ENCODE measurements at places on chromosomes 7 and 10. TPM values are rescaled to one million over a fixed set of nuclear protein-coding genes. Genes with fewer than 3 reads are reported as not detected.

EBLN1 gene
- total RNA-seq: not detected

C10orf67 gene
- not detected for total RNA-seq

LIPJ gene
- total RNA-seq: 0.09 TPM

GARIN1A gene
- total RNA-seq: 3.6 TPM

MBL2 gene
- total RNA-seq: not detected

RPA3 gene
- 34.4 TPM for total RNA-seq

PSD gene
- 0.40 TPM for total RNA-seq

CHCHD1 gene
- 34.9 TPM for total RNA-seq

PVRIG gene
- total RNA-seq: 0.80 TPM

NPY gene
- total RNA-seq: not detected

STEAP1B gene
- 55.4 TPM for total RNA-seq

LANCL2 gene
- total RNA-seq: 19.2 TPM

SGMS1 gene
- 23.7 TPM for total RNA-seq

NME8 gene
- total RNA-seq: not detected

ENO4 gene
- not detected for total RNA-seq

TES gene
- total RNA-seq: 50.5 TPM

C10orf71 gene
- not detected for total RNA-seq

TAS2R3 gene
- total RNA-seq: 1.3 TPM

ECHDC3 gene
- total RNA-seq: 3.7 TPM

FAM131B gene
- 1.4 TPM for total RNA-seq

HOXA2 gene
- total RNA-seq: 2.2 TPM

CALML3 gene
- not detected for total RNA-seq

RET gene
- not detected for total RNA-seq

UNCX gene
- not detected for total RNA-seq

SPDYE8 gene
- not detected for total RNA-seq

DDC gene
- not detected for total RNA-seq

THAP5 gene
- 14.1 TPM for total RNA-seq

CALHM1 gene
- not detected for total RNA-seq

GIMAP6 gene
- total RNA-seq: 87.8 TPM

SPAG6 gene
- total RNA-seq: not detected

SKIDA1 gene
- total RNA-seq: 0.83 TPM

SLC39A12 gene
- not detected for total RNA-seq

ACBD7 gene
- total RNA-seq: 2.8 TPM

CFAP70 gene
- 0.27 TPM for total RNA-seq

KLF14 gene
- total RNA-seq: not detected

FOXI2 gene
- total RNA-seq: not detected

C10orf143 gene
- total RNA-seq: 0.44 TPM

CFAP46 gene
- 0.75 TPM for total RNA-seq

MRLN gene
- total RNA-seq: not detected

PLEKHS1 gene
- total RNA-seq: not detected

KIAA1549 gene
- 12.4 TPM for total RNA-seq

IDI2 gene
- not detected for total RNA-seq

CYP3A7 gene
- total RNA-seq: not detected

GBX1 gene
- total RNA-seq: not detected

BUB3 gene
- total RNA-seq: 178 TPM

LRMDA gene
- 5.1 TPM for total RNA-seq

KIF20B gene
- total RNA-seq: 39.7 TPM

OLAH gene
- total RNA-seq: 0.51 TPM

ZNF518A gene
- 11.9 TPM for total RNA-seq

SPRN gene
- total RNA-seq: 0.13 TPM

CPA2 gene
- total RNA-seq: not detected

DGKI gene
- total RNA-seq: 0.14 TPM

C7orf57 gene
- not detected for total RNA-seq

EDRF1 gene
- total RNA-seq: 27.8 TPM

MET gene
- total RNA-seq: 44.5 TPM

RSPH10B gene
- total RNA-seq: 0.18 TPM

MEIG1 gene
- total RNA-seq: not detected

MYL10 gene
- not detected for total RNA-seq

LRRC17 gene
- total RNA-seq: 22.7 TPM

NEBL gene
- total RNA-seq: 0.83 TPM
